ENCODE measurements at places on chromosomes 13 and 19. TPM values are rescaled to one million over a fixed set of nuclear protein-coding genes. Genes with fewer than 3 reads are reported as not detected.

Gene SBK2
- not detected for total RNA-seq

Gene FCGBP
- total RNA-seq, result 0.26 TPM

DNA sequence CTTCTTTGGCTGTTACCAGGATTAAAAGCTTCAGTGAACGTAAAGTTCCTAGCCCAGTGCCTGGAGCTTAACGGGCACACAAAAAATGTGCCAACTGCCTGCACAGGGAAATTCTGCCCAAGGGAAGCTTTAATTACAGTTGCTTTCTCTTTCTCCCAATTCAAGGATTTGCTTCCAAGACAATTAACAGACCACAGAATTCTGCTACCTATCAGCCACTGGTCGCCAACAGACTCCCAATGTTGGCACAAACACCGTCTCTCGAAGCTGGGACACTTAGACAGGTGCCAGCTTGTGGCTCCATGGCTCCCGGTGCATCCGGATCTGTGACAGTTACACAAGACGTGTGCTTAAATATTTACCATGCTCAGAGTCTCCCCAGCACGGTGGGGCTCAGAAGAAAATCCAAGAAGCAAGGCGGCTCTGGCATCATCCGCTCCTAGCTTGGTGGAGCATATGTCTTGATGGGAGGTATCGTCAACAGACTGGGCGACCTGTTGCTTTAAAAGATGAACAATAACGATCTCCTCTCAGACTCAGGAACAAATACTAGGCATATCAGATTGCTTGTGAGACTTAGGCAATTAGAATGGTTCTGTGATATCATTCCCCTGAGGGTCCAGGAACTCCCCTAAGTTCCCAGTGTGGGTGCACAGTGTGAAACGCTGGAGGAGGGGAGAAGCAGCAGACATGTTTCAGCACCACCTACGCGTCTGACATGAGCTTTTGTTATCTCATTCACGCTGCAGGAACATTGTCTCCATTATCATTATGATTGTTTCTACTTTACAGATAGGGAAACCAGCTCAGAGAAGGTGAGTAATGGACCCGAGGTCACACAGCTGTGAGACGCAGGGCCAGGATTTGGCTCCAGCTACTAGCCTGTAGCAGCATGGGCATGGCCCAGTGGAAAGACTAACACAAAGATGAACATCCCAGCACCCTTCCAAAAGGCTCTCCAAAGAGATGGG lies 61.6 kb downstream of the ALOX5AP start:
- DNase-seq, result no peak

DNA sequence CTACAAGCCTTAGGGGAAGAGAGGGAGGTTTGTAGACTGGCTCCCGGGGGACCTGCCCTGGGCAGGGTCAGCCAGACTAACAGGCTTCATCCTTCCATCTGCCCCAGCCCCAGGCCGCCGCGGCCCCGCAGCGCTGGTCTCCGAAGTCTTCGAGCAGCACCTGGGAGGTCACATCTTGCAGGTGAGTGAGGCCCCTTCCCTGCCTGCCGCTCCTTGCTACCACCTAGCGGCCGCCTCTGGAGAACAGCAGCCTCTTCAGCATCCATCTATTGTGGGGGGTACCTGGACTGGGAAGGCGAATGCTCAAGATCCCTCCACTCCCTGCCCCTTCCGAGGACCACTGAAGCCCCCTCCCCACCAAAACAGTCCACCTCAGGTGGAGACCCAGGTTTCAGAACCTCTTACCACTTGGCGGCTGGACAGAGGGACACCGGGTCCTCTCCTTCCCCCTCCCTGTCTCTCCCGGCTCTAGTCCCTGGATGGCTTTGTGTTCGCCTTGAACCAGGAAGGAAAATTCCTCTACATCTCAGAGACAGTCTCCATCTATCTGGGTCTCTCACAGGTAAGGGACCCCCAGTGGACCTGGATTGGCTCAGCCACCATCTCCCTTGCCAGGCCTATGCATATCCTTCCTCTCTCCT lies 12.7 kb downstream of the NPAS1 start:
- peak; percentile 84 for DNase-seq

Gene CYP4F8
- total RNA-seq, result not detected

- no peak for DNase-seq
These were observed 2.7 kb upstream of the RAP2A start for GRCh38 chr13:97431171-97431764.

Gene ZIM2
- not detected for total RNA-seq

Gene CGB3
- not detected for total RNA-seq

DNA sequence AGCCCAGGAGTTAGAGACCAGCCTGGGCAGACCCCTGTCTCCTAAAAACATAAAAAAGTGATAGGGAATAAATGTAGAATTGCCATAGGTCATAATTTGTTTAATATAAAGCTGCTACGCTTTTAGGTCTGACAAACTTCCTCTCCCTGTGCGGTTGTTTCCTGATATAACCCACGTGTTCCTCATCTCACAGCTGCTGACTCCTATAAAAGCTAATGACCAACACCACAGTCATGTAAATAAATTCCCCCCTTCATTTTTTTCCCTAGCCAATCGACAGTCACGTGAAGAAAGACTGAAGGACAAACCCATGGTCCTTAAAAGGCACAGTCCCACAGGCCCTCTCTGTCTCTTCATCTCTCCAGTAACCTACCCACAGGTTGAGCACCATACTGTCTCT lies 27.5 kb downstream of the ZNF266 start:
- DNase-seq, result no peak

- DNase-seq, result no peak
These were observed 1359.6 kb upstream of the ATXN8OS start for GRCh38 chr13:68748038-68748437.

DNA sequence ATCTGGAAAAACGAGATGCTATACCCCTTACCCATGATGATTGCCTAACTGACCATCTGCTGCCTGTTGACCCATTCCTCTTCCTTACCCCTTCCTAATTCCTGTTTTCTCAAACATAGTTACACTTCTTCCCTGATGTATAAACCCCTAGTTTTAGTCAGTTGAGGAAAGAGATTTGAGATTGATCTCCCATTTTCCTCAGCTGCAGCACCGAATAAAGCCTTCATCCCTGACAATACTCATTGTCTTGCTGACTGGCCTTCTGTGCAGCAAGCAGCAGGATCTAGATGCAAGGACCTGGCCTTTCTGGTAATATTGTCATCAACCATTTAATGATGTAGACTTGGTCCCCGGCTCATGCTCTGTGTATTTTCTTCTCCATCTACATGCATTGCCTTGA lies 999 bp upstream of the ZNF264 start:
- DNase-seq, result no peak

DNA sequence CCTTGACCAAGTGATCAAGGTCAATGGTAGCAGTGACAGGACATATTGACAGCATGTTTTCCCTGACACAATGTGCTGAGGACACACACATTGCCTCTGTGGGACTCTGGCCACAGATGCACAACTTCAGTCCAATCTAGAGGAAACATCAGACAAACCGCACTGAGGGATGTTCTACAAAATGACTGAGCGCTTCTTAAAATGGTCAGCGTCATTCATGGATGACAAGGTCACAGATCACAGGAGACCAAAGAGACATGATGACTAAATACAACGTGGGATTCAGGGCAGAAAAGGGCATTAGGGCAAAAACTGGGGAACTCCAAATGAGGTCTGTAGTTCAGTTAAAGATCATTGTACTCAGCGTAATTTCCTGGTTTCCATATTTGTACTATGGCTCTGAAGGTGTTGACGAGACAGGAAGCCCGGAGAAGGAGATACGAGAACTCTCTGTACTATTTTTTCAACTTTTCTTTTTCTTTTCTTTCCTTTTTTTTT lies 20.6 kb downstream of the PBX4 start:
- no peak for DNase-seq

Gene CEACAM8
- total RNA-seq, result not detected

- DNase-seq, result peak; percentile 83
These were observed 2.9 kb upstream of the ARHGAP45 start for GRCh38 chr19:1063909-1064660.

- DNase-seq, result no peak
These were observed 578.7 kb downstream of the DIAPH3 start for GRCh38 chr13:59584761-59585670.

GRCh38 chr13:48265217-48265815 lies 32.3 kb downstream of the ITM2B start:
- no peak for DNase-seq

Gene C1QTNF9
- total RNA-seq, result not detected

DNA sequence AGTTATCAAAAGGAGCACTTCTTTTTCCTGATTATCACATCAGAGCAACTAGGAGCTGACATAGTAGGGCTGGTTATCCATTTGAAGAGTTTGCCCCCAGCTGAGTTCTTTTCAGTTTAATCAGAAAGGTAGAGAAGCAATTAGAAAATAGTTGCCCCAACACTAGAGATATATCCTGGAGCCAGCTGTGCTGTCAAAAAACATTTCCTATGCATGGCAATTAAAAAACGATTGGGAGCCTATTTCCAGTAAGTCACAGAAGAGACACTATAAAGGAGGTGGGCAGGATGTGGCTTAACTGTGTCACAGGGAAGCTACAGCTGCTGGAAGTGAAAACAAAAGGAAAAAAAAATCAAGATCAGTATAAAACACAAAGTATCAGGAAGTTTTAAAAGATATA lies 155.7 kb upstream of the SLITRK1 start:
- DNase-seq, result no peak

DNA sequence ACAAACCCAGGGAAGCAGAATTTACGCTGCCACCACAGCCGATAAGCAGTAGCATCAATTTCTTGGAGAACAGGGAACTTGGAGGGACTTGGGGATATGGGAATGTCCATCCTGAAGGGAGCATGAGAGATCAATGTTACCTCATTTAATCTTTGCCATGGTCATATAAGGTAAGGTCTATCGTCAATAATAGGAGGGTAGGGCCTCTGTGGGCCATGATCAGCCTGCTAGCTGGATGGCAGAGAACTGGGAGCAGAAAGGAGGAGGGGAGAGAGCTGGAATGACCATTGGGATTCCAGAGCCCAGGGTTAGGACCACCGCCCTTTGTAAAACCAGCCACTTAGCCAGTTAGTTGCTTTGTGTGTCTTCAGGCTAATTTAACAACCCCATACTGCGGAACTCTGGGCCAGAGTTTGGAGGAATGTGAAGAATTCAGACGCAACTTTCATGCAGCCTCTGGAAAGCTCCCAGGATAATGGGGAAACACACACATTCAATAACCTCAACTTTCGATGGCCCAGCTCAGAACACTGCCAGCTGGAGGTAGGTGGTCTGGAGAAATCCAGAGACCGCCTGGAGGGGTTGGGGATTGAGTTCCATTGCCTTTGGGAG lies 40.3 kb downstream of the ZNF557 start:
- DNase-seq, result peak; percentile 30

Gene GRIK5
- total RNA-seq, result 0.30 TPM

Data from Caco-2 (cell line).